ENCODE measurements at places on chromosomes 6 and 20. TPM values are rescaled to one million over a fixed set of nuclear protein-coding genes. Genes with fewer than 3 reads are reported as not detected.

COQ3 gene
- total RNA-seq, result 16.2 TPM

OLIG3 gene
- total RNA-seq, result 0.60 TPM

CRISP2 gene
- not detected for total RNA-seq

FAM184A gene
- total RNA-seq, result 12.1 TPM

AVP gene
- not detected for total RNA-seq

TMEM74B gene
- total RNA-seq, result 2.8 TPM

DNA sequence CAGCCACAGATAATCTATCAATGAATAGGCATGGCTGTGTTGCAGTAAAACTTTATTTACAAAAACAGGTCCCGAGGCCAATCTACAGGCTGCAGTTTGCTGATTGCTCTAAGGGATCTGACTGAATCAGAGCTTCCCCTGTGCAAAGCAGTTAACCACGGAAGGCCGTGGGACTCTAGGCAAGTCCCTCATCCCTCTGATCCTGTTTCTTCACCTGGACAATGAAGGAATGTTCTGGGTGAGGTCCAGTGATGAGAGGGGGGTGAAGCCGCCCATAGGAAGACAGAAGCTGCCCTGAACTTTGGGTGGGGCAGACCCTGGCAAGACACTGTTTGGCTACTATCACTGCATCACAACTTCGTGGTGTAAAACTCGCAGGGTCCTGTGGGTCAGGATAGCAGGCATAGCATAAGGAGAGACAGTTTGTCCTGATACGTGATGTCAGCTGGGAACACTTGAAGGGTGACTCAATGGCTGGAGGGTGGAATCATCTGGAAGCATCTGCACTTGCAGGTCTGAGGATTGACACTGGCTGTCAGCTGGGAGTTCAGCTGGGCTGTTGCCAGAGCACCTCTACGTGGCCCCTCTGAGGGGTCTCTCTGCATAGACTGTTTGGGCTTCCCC lies 33.3 kb upstream of the TGM2 start:
- no peak for DNase-seq

- DNase-seq, result peak; percentile 55
Observed at GRCh38 chr20:56893226-56893917, 264.3 kb downstream of the TFAP2C start.

DNA sequence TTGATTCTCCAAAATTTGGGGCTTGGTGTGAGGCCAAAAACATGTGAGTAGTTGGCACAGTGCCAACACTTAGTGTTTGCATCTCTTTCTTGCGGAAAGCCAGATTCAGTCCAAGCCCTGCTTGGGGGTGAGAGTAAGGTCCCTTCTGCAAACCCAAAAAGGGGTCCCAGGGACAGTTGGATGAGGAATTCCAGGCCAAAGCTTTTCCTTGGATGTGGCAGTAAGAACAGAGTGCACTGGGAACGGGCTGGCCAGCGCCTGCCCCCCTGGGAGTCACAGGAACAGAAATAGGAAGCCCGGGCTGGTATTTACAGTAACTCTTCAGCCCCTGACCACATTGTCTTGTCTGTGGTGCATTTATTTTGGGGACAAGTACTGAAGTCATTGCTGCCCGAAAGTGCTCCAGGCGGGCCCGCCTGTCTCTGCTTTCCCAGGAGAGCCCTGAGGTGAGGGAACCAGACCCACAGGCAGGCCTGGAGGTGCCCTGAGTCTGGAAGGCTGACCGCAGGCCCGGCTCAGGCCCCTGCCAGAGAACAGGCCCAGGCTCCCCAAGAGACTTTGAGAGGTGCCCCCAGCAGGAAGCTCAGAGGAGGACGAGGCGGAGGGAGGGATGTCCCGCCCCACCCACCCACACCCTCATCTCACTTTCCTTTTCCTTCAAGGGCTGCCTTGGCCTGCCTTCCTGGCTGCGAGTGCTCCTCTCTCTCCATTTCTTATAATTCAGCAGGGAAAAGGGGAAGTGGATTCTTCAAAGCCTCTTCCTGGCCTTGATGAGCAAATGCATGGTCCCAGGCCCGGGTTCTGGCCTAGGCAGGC lies 218.4 kb downstream of the MAFB start:
- no peak for DNase-seq

- DNase-seq, result no peak
Observed at GRCh38 chr6:76774781-76775384, 688.4 kb downstream of the HTR1B start.

GRCh38 chr6:169976301-169977081 lies 225.1 kb downstream of the ERMARD start:
- DNase-seq, result no peak

DNA sequence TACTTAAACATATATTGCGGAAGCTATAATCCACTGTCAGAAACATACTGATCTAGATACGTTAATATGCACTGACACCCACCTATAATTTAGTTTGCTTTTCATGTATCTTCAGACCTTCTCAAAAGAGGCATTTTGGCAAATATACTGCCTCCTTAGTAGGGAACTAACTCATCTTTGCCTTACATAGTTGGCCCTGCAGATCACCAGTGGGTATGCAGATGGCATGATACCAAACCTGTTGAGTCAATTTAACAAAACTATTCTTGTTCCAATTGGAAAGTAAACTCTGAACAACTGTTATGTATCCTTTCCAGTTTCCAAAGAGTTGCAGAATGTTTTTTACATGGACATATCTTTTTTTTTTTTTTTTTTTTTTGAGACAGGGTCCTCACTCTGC lies 35.6 kb upstream of the TBC1D20 start:
- DNase-seq, result no peak

GRCh38 chr20:34943808-34944567 lies 11.6 kb downstream of the GSS start:
- no peak for DNase-seq

- DNase-seq, result no peak
Observed at GRCh38 chr6:147651249-147652063, 143.0 kb downstream of the SAMD5 start.

DNA sequence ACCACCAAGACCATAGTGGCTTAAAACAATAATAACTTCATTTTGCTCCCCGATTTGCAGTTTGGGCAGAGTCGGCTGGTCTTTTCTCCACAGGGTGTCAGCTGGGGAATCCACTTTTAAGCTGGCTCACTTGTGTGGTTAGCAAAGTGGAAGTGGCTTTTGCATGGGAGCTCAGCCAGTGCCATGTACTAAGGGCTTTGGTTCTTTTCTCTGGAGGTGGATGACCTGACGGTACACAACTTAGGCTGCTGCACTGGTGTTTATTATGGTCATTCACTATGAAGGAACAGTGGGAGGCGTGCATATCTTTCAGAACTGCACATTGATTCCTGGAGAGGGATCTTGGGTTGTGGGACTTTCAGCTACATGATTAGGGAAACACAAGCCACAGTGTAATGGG lies 141.0 kb downstream of the OR2B2 start:
- DNase-seq, result no peak

DNA sequence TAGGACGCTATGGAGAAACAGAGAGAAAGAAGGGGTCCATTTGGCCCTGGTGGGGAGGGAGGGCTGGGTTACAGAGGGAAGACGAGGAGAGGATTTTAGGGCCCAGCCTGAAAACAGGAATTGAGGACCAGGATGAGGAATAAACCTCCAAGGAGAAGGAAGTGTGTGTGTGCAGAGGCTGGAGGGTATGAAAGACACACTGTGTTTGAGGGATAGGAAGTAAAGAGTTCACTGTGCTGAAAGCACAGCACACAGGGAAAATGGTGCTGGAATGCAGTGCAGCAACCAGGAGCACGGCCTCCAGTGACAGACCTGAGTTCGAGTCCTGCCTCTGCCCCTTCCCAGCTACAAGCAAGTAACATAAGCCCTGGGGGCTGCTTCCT lies 7.8 kb downstream of the MBOAT1 start:
- DNase-seq, result no peak

DNA sequence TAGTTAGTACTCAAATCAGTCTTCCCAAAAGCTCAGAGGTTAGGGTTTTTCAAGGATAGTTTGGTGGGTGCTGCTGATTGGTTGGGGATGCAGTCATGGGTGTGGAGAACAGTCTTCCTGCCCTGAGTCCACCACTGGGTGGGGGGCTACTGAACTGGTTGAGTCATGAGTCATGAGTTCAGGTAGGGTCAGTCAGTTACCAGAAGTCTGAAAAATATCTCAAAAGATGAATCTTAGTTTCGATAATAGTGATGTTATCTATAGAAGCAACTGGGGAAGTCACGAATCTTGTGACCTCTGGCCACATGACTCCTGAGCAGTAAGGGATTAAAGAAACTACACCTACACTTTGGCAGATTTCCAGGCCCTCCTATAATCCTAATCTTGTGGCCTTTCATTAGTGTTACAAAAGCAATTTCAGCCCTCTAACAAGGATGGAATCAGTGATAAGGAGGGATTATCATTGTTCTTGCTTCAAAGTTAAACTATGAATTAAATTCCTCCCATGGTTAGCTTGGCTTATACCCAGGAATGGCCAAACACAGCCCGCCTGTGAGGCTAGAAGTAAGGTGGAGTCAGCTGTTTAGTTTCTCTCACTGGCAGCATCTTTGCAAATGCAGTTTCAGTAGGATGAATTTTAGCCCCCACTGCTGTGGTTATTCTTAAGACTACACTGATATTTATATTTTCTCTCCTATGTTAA lies 33.3 kb upstream of the NKAIN2 start:
- no peak for DNase-seq

- no peak for DNase-seq
Observed at GRCh38 chr6:80437221-80437620, 330.8 kb downstream of the BCKDHB start.

DNA sequence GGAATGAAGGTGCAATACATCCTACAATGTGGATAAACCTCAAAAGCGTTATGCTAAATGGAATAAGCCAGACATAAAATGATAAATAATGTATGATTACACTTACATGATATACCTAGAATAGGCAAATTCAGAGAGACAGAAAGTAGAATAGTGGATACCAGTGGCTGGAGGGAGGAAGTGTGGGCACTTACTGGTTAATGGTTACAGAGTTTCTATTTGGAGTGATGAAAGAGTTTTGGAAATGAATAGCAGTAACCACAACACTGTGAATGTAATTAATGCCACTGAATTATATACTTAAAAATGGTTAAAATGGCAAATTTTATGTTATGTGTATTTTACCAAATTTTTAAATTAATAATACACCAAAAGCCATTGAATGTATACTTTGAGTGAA lies 71.4 kb upstream of the CST7 start:
- no peak for DNase-seq

DNA sequence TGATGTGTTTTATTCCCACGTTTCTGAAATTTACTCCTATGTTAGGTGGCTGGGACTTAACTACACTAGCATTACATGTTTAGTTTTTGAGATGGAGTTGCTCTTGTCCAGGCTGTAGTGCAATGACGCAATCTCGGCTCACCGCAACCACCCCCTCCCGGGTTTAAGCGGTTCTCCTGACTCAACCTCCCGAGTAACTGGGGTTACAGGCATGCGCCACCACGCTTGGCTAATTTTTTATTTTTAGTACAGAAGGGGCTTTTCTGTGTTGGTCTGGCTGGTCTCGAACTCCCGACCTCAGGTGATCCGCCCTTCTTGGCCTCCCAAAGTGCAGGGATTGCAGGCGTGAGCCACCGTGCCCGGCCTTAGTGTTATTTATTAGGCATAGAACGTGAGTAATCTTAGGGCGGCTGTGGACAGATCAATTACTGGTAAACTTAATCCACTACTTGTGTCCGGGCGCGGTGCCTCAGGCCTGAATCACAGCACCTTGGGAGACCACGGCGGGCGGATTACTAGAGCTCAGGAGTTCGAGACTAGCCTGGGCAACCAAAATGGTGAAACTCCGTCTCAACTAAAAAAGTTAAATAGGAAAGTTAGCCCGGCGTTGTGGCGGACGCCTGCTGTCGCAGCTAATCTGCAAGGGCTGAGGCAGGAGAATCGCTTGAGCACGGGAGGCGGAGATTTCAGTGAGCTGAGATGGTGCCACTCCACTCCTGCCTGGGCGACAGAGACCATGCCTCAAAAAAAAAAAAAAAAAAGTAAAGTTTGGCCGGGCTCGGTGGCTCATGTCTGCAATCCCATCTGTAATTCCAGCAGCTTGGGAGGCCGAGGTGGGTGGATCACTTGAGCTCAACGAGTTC lies 123.7 kb upstream of the BTN3A2 start:
- no peak for DNase-seq

- DNase-seq, result no peak
Observed at GRCh38 chr6:138948004-138948403, 40.0 kb downstream of the REPS1 start.

- no peak for DNase-seq
Observed at GRCh38 chr6:38353310-38354036, 286.3 kb downstream of the BTBD9 start.

GRCh38 chr6:167768471-167769215 lies 58.1 kb upstream of the AFDN start:
- DNase-seq, result no peak

DNA sequence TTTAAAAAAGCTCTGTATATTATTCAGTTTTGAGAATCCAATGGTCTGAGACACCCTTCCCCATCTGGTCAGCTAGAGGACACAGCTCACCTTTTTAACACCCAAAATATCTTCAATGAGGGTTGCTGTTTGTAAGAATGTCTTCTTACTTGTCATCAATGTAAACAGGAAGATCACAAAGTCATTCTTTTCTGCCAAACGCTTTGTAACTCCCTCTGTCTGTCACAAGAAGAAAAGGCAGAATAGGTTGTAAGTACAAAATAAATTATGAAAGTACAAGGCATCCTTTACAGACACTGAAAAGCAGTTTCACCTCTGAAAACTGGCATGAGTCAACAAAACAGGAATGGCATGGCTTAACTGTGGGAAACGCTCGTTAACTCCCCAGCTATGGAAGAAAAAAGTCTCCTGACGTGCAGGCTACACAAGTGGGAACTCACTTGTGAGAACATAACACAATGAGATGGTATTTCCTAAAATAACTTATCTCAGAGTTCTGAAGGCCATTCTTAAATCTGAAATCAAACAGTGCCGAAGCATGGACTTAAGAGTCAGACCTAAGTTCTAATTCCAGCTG lies 42.7 kb downstream of the TRPC4AP start:
- no peak for DNase-seq

- DNase-seq, result no peak
Observed at GRCh38 chr6:121771937-121772720, 336.7 kb downstream of the GJA1 start.

- DNase-seq, result no peak
Observed at GRCh38 chr6:90151576-90152422, 144.8 kb downstream of the BACH2 start.
